Tibial nerve (tissue), 4 donors: ENCODE measurements at places on chromosomes 11 and 22. TPM values are rescaled to one million over a fixed set of nuclear protein-coding genes. Genes with fewer than 3 reads are reported as not detected.

- DNase-seq: no peak
Measured at GRCh38 chr11:59403546-59403945, 22.7 kb downstream of the OR5A2 start.

The HORMAD2 gene
- not detected for total RNA-seq

DNA sequence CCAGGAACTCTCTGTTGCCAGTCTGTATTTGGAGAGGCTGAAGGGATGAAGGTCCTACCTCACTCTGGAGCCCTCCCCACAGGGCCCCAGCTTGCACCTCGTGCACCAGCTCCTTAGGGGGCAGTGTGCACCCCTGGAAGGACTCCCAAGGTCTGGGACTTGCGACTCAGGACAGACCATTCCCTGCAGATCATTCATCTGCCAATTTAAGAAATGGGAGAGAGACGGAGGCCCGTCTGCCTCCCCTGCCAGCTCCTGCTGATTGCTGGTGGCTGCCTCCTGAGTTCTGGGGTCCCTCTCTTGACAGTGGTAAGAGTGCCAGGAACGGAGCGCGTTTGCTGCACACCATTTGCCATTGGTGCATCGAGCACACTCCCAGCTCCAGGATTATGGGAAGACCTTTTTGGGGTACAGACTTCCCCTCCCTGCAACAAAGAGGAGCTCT lies 27.4 kb upstream of the MALAT1 start:
- DNase-seq: no peak

The ANGPTL5 gene
- total RNA-seq: 0.63 TPM

DNA sequence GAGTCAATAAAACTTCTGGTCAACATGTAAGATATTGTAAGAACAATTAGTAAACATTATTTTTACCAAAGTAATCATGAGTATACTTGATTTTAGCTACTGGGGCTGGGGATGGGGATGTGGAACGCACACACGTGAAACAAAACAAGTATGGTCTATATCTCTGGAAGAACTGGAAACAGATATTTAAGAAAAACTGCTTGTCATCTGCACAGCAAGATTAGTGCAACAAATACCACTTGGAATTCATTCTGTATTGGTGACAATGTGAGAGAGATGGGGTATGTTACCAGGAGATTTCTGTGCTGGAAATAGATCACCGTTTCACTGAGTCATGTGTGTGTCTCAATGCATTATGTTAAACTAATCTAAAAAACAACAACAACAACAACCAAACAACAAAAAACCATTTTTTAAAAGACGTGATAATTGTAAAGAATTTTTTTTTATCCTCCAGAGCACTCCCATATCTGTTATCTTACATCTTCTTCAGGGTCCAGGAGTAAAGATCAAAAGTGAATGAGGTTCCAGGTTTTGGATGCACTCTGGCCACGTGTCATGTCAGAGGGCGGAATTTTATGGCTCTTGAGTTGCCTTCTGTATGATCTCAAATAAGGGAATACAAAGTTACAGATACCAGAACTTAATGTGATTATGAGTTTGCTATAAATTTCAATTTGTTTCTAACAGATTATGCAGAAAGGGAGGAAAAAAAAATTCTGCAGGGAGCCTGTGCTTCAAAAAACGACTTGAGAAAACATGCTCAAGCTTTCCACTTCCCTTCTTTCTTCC lies 153.0 kb downstream of the BBOX1 start:
- DNase-seq: no peak

DNA sequence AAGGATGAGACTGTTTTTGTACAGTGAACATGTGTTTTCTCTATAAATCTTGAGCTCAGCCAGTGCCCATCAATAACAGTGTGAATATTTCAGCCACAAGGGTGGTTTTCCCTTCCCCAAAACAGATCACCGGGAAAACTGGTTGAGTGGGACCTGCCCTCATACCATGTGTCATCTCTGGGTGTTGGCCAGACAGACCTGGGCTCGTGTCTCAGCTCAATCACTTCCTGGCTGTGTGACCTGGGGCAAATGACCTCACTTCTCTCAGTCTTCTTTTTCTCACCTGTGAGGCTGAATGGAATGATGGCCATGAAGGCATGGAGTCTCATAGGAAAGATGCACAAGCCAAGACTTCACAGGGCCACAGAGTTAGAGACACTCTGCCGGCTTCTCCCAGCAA lies 74.7 kb downstream of the COMMD9 start:
- no peak for DNase-seq

DNA sequence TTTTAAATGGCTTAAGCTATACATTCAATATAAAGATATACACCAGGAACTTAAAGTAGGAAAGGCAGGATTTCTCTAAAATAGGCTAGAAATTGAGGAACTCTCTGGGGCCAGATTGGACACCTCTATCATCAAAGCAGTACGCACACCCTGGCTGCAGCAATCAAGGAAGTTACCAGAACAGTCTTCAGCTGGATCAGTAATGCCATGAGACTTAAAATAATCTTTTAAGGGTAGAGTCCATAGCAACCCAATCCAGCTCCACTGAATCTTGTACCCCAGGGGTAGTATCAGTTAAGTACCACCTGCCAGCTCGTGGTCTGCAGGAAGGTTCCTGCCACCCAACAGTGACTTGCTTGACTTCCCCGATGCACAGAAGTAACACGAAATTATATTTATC lies 3.0 kb downstream of the RDX start:
- no peak for DNase-seq

DNA sequence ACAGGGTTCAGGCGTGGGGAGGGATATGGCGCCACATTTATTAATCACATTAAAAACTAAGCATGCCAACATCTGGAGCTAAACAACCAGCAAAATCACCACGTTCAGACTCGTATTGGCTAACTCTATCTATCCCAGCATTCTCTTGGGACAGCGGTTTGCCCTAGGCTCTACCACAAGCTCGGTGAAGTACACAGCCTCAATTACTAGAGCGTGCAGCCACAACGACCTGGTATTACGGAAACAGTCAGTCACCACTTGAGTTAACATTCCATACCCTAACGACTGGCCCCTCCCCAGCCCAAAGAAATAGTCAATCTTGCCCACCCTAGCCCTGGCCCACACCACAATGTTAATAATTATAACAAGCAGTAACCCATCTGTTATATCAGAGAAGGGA lies 32.1 kb downstream of the APOL5 start:
- no peak for DNase-seq

DNA sequence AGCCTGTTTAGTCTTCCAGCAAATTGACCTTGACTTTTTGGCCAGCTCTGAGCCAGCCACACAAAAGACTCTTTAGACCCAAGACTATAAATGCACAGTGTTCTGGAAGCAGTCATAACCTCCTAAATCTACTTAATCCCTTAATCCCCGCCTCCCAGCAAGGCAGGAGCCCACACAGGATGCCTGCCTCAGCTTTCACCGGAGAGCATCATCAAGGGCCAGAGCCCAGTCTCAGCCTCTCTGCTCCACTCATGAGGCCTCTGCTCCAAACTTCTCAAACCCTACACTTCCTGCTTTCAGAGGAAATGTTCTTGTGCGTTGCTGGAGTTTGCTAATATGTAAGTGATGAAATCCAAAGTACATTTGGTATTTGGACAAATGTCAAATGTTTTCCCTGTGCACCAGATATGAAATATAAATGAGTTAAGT lies 57.9 kb upstream of the FSHB start:
- no peak for DNase-seq

DNA sequence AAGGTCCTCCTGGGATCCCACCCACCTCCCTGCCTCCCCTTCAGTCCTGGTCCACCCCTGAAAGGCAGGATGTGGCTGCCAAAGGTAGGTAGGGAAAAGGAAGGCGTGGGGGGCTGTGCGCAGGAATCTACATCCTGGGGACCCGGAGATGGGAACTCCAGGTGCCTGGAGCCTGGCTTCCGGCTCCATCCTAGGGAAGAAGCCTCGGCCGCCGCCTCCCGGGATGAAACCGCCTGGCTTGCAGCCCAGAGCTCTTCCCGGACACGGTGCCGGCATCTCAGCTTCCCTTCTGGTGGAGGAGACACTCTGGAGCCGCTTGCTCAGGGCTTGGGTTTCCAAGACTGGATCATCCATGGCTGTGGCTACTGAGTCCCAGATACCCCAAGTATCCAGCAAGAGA lies 33.3 kb upstream of the PDGFB start:
- no peak for DNase-seq

The SCGB1D1 gene
- not detected for total RNA-seq

DNA sequence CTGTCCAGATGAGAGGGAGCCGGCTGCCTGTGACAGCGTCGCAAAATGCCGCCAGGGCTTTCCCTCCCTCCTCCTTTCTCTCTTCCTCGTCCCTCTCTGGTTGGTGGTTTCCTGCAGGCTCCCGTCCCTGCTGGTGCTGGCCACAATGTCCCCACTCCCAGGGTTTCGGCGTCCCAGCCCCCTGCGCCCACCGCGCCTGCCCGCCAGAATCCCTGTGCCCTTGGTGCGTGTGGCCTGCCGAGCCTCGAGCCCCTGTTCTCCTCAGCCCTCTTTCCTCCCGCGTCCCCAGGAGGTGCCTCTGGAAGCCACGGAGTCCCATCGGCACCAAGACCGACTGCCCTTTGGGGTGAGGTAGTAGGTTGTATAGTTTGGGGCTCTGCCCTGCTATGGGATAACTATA lies 37.9 kb upstream of the PPARA start:
- DNase-seq: no peak

The OR5P2 gene
- total RNA-seq: not detected

GRCh38 chr22:37892566-37893335 lies 13.3 kb upstream of the MICALL1 start:
- peak; percentile 19 for DNase-seq

The DEUP1 gene
- not detected for total RNA-seq

DNA sequence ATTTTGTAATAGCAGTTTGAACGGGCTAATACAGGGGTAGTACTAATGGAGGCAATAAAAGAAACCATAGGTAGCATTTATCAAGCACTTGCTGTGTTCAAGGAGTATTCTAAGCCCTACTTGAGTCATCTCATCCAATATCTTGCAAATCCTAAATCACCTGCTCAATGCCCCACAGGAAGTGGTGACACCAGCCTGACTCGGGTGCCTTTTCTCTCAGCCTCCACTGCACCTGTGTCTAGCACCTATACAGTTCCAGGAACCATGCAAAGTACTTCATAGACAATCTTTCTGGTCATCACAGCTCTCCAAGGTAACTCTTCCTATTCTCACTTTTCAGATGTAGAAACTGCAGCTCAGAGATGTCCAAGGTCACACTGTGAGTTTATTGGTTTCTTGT lies 98.0 kb downstream of the PRR5L start:
- no peak for DNase-seq

DNA sequence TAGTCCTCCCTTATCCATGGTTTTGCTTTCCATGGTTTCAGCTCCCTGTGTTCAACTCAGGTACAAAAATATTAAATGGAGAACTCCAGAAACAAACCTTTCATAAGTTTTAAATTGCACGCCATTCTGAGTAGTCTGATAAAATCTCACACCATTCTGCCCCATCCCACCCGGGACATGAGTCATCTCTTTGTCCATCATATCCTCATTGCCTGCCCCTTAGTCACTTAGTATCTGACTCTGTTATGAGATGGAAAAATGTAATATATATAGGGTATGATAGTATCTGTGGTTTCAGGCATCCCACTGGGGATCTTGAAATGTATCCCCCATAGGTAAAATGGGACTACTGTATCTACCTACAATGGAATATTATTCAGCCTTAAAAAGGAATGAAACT lies 35.5 kb upstream of the FGF3 start:
- DNase-seq: no peak
